ENCODE measurements at places on chromosomes 12 and 14.

GRCh38 chr12:2618291-2618995 lies 176.3 kb upstream of the FKBP4 start:
- no peak for DNase-seq

- no peak for DNase-seq
These were observed 28.0 kb upstream of the DAAM1 start for GRCh38 chr14:59160506-59160905.

GRCh38 chr14:29743531-29743930 lies 184.1 kb downstream of the PRKD1 start:
- no peak for DNase-seq

- DNase-seq, result no peak
These were observed 44.1 kb downstream of the HSP90AA1 start for GRCh38 chr14:102042699-102043098.

GRCh38 chr12:113582521-113583218 lies 111.0 kb upstream of the LHX5 start:
- DNase-seq, result no peak

DNA sequence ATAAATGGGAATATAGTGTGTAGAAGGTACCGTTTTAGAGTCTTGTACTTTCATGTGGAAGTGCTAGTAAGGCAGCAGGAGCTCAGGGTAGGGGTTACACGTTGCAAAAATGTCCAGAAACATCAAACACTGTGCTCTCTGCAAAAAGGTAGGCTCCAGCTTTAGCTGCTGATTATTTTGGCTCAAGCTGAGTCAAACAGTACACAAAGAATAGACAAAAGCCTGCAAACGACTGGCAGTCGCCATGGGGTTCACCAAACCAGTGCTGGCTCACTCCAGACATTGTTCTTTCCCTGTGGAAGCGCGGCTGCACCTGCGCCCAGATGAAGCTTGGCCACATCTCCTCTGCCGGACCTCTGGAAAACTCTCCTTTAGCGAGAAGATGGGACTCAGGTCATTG lies 45.3 kb upstream of the NAA30 start:
- no peak for DNase-seq

GRCh38 chr14:37021390-37021789 lies 151.0 kb downstream of the SLC25A21 start:
- no peak for DNase-seq

- DNase-seq, result no peak
These were observed 5.3 kb upstream of the LRRC10 start for GRCh38 chr12:69616025-69616424.

- DNase-seq, result no peak
These were observed 176.7 kb upstream of the DYRK2 start for GRCh38 chr12:67471810-67472209.

DNA sequence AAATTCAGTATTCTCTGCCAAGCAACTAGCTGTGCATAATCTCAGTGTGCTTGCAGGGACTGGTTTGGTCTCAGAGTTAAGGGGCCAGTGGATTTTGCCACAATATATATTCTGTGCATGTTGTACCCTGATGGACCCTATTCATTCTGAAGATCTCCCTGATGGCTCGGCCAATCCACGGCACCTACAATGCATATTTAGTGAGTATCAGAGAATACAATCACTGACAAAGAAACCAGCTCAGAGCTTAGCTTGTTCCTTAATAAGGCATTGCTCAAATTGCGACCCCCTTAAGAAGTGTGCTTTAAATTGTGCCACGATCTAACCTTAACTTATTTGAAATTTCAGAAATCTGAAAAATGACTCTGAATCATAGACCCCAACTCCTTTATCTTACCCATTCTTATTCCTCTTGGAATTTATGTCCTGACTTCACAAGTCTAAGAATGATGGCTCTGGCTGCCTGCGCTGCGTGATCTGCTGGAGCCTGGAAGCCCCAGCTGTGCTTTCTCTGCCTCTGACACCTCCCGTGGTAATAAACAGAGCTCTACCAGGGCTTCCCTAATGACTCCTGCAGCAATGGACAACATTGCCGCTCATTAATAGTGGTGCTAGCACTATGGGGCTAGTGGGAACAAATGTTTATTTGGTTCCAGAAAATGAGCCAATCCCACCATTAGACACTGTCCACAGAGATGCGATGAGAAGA lies 9.0 kb upstream of the DCAF4 start:
- no peak for DNase-seq

GRCh38 chr12:12282202-12282601 lies 15.4 kb upstream of the LRP6 start:
- DNase-seq, result no peak

DNA sequence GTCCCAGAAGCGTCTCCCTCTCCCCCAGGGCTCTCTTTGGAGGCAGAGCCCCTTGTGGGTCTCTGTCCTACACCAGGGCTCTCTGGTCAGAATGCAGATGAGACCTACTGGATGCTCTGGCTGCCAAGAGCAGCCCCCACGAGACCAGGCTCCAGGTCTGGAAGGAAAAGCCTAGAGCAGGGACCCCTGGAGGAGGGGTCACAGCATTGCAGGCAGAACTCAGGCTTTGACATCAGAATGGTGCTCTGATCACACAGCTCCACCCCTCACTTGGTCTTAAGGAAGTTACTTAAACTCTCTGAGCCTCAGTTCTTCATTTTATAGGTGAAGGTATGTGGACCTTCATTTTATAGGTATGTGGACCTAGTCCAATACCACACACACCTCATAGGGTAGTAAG lies 83.1 kb downstream of the ARL6IP4 start:
- no peak for DNase-seq

- DNase-seq, result no peak
These were observed 48.7 kb downstream of the EID3 start for GRCh38 chr12:104352106-104352713.

DNA sequence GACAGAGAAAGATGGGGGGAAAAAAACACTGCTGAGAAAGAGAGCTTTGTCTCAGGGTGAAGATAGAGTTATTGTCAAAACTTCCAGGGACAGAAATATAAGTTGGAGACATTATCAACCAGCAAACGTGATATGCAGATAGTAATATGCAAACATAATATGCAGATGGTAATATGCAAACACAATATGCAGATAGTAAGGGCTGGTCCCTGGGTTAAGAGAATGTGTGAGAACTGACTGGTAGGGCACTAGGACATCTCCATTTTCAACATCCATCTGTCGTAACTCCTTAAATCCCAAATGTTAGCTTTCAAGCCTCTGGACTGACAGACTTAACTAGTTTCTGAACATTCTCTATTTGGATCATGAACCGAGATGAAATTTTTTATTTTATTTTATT lies 32.2 kb downstream of the SNRPF start:
- DNase-seq, result no peak

GRCh38 chr14:96598332-96598928 lies 96.2 kb downstream of the PAPOLA start:
- no peak for DNase-seq

DNA sequence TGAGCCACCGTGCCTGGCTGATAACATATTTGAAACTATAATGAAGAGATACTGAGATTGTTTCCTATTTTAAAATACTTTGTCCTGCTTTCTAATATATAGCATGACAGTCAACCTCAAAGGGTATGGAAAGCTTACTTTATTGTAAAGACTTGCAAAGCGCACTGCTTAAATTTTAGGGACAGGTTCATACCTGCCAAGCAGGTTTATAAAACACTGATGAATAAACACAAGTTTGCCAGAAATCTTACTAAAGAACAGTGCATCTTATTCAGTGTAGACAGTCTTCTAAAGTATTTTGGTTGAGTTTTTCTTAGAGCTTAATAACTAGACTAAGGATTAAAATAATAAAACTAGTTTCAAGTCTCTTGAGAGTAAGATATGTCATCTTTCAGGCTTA lies 4.8 kb downstream of the C12orf71 start:
- DNase-seq, result no peak

DNA sequence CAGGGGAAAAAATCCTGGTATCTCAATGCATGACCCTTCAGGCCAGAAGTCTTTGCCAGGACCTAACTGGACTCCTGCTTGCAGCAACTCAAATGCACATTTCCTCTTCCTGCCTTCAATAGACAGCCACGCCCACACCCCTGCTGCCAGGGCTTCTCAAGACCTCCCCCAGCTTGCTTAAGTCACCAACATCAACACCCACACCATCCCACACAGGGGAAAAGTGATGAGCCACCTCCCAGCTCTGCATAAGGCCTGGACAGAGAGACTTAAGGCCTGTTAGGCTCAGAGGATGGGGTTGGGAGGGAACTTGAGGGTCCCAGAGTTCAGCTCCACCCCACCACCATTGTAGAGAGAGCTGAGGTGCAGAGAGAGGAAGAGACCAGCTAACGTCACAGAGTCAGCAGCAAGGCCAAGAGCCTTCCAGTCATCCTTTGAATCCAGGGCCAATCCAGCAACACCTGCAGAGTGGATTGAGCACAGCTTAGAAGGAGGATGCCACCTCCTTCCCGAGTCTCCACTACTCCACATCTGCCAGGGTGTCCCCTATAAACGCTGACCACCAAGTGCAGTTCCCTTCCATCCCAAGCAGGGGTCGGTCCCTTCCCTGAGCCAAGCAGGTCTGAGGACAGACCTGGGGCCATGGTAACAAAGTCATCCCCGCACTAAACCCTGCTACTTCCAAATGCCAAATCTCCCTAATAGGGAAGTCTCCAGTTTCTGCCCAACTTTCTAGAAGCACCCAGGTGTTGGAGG lies 50.0 kb downstream of the KDM2B start:
- DNase-seq, result peak; percentile 32

DNA sequence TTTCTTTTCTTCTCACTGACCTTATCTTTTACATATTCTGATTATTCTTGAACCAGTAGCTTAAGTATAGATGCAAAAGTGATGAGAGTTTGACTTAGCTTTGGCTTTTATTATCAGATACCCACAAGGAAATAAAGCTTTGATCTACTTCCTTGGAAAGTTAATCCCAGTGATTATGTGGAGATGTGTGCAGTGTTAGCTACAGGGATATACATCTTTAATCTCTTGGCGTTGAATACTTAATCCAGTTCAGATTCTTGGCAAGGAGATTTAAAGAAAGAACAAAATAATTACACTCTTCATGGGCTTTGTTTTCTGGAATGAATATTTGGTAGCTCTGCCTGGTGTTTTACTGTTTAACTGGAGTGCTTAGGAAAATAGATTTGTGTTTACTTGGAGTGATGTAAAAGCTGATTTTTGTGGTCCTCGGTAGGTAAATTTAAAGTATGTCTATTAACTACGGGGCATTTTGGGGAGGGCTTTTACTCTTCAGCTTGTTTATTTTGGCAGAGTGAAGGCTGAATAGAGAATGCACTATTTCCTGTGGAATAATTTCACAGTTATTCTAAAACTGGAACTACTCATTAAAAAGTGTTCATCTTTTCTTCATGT lies 150.1 kb upstream of the LRIG3 start:
- no peak for DNase-seq

- DNase-seq, result no peak
These were observed 21.8 kb upstream of the WSCD2 start for GRCh38 chr12:108107293-108107692.

DNA sequence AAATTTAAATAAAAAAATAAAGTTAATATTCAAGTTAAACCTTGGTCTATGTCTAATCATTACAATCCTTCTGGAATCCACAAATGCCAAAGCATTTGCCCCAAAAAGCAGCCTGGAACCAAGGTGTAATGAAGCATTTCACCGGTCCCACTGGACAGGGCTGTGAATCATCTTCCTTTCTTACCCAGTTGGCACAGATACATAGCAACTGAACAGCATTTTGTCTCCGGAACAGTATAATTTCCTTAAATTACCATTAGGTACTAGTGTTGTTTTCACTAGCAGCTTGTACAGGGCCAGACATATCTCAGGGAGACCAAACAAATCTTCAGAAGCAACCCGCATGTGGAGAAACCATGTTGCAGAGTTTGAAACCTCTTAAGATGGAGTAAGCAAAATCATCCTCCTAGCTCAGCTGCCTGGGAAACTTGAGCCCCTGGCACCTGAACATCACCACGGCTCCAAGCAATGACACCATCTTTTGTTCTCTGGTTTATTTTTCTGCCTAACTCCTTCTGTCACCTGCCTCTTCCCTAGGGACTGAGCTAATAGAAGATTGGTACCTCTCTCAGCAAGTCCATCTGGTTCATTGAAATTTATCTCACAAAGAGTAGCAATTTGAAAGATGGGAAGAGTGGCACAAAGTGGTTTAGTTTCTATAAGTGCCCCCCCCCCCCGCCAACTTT lies 17.9 kb upstream of the MDM1 start:
- no peak for DNase-seq

- DNase-seq, result no peak
These were observed 135.8 kb upstream of the VRK1 start for GRCh38 chr14:96661244-96661969.

DNA sequence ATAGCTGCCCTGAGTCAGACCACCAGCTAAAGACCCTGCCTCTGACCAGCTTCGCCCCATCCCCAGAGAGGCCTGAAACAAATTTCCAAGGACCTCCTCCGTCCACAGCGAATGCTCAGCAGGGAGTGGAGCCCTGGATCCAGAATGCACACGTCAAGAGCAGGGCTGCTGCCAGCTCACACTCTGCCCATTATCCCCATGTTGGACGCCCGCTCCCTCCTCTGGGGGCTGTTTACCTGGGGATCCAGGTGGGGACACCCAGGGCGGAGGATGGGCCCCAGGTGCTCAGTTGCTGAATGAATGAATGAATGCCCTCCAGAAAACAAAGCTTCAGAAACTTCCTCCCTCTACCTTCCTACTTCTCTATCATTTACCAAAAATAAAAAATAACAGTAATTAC lies 18.1 kb downstream of the BCL11B start:
- no peak for DNase-seq

- DNase-seq, result no peak
These were observed 22.9 kb upstream of the RNF34 start for GRCh38 chr12:121376754-121377697.

DNA sequence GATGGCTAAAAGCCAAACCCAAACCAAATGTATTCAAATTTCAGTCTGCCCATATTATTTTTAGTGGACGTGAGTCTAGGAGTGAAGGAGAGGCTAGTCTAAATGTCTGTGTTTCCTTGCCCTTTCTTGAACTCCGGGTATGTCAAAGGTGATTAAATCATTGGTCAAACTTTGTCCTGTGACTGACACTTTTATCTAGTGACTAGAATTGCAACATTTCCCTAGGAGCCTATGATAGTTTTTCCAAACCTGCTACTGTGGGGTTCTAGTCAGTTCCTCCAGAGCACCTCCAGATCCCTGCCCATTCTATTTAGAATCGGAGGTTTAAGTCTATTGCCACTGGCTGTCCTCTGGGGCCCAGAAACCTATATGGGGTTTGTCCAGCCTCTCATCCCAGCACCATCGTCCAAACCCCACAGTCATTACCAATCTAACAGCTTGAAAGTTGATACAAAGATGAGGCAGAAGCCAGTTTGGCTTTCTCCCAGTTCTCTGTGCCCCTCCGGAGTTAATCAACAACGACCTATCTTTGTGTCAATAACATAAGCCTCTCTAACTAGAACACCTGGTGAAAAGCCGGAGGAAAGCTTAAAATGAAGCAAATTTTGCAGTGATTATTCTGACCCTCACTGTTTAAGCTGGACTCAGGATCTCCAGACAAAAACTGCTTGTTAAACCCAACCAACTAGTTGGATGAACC lies 306.7 kb downstream of the ZFP36L1 start:
- no peak for DNase-seq

- no peak for DNase-seq
These were observed 505.0 kb downstream of the SLC16A7 start for GRCh38 chr12:60100852-60101251.
